SHP77 treated with DMSO at 0.1 percent for 48 hours (cell line): ENCODE measurements at places on chromosomes 7 and 10.
A peak's percentile ranks its signal among the peaks of the same experiment; 100 is the strongest.

DNA sequence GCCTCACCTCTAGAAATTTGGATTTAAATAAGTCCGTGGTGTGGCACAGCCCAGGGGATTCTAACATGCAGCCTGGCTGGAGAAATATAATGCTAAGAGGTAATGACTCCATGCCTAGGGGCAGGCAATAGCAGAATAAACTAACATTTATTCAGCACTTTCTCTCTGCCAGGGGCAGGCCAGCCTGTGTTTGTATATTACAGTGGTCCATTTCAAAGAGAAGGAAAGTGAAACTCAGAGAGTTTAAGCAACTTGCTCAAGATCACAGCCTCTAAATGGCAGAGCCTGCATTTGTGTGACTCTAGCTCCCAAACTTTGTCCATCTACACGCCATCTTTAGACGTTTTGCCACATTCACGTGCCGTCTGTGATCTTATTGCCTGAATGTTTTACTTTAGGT lies 6.7 kb upstream of the LRRC18 start:
- no peak for DNase-seq

DNA sequence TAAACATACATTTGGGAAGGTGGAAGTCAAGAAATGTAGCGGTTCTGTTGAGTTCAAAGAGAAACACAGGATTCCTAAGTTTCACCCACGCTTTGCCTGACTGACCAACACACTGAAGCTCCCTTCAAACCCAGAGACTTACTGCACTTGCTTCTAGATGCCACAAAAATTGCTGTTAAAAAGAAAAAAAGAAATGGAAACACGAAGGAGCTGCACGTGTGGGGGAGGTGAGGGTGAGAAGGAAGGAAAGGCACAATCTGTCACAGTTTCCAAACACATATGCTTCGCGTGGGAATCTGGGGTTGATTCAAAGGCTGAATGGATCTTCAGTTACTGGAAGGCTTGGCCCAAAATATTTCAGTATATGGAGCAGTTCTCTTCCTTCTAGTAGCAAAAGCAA lies 495.6 kb downstream of the DNAJB6 start:
- no peak for DNase-seq

- DNase-seq = no peak
Observed at GRCh38 chr7:139059905-139060304, 24.1 kb upstream of the ZC3HAV1L start.

DNA sequence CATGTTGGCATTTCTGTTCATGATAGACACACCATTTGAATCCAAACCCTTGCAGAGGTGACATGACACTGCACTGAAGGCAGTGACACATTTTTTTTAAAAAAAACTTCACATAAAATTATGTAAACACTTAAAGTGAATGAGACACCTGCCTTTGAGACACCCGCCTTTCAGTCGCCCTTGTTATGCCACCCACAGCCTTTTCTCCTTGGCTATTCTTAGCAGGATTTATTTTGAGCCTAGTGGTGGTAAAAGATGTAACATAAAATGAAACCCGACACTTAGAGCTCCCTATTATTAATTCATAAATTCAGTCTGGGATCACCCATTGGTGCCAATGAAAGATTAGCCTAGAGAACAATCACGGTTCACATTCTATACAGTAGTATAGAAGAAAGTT lies 161.3 kb downstream of the DYNC1I1 start:
- DNase-seq = peak; percentile 84

DNA sequence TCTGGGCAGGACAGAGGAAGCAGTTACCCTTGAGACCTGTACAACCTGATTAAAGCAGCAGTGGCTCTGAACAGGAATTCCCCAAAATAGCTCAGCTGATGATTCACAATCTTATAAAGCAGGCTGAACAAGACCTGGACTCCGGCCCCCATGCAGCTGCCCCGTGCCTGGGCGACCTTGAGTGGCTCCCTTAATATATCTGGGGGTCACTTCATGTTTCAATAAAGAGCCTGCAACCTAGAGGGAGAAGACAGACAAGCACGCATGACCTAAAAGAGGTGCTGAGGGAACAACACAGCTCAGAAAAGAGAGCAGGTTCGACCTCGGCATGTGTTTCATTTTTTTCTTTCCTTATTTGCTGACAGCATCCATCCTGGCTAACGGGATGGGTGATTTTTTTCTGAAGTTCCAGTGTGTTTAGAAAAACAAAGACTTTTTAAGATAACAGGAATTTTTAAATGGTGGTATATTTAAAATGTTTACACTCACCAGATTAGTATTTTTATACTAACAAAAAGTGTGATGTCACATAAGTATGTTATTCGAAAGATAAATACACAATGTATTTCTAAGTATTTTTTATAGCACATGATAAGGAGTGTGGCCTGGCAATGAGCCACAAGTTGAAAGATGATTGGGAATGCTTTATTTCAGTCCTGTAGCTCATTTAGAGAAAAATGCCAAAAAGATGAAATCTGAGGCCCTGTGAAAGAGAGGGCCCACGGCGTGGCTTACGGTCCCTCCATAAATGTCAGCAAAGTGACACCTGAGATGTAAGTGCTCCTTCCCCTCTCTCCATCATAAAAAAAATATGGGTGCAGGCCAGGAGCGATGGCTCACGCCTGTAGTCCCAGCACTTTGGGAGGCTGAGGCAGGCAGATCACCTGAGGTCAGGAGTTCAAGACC lies 161.3 kb downstream of the SLIT1 start:
- no peak for DNase-seq

DNA sequence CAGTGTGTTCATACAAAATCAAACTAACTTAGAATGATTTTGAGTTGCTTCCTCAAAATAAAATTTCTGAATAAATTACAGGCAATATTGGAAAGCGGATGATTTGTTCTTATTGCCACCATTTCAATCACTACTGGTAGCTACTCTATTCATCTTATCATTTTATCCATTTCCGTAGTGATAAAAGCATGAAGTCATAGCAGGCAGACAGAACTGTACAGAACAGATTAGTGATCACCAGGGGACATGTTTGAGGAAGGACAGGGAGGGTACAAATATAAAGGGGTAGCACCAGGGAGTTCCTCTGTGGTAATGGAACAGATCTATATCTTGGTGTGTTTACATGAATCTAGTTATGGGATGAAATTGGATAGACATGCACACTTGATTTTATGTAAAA lies 138.5 kb downstream of the WNT2 start:
- DNase-seq = no peak

DNA sequence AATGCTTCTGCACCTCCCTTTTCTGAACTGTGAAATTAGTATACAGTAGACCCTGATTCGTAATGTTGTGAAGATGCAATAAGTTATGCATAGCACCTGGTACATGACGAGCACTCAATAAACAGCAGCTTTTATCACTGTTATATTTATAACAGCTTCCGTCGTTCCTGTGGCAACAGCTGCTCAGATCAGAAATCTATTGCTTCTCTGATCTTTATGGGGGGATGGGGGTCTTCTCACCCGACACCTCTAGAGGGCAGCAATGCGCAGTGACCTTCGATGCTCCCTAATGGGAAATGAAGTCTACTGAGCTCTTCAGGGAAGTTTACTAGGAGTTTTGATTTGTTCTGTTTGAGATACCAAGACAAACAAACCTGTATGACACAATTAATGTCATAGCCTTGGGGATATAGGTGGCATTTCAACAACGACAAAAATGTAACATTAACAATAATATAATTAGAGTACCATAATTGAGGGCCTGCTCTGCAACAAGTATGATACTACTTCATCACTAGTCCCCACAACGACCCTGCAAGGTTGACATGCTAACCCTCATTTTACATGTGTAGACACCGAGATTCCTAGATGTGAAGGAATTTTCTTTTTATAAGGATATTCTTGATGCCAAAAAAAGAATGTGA lies 289.6 kb downstream of the SFMBT2 start:
- DNase-seq = peak; percentile 16

DNA sequence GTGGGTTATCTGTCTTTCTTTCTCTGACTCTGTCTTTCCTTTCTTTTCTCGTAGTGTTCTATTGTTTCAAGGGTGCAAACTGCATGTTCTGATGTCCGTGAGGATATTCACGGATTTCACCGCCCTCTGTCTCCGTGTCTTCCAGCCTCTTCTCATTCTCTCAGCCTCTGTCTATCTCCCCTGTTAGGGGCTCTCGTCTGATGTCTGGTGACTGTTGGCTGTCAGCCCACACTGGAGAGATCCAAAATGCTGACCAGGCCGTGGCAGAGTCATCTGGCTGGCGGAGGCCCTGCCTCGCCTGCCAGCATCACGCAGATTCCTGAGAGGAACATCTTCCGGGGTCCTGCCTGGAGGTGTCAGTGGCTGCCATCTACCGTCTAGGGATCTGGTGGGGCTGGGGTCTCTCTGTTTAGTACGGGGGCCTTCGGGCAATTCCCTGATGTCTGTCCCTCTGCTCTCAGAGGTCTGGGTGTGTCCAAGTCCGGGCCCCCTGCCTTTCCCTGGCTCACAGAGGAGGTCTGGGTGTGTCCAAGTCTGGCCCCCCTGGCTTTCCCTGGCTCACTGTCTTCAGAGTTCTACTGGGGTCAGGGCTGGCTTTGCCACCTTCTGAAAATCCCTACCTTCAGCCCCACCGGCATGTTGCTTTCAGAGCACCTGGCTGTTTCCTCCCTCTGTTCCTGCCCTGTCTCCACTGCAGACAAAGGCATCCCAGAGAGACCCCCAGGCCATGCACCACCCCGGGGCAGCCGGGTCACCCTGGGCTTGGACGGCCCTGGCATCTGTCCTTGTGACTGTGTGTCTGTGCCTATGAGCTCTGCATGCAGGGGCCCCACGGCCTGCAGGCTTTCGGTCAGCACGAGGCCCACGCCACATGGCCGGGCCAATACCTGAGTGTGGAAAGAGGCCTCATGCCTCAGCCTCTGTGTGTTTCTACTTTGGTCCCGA lies 14.0 kb upstream of the SCART1 start:
- DNase-seq = no peak

GRCh38 chr7:112307506-112307905 lies 101.0 kb downstream of the ZNF277 start:
- DNase-seq = no peak

- DNase-seq = no peak
Observed at GRCh38 chr7:70881167-70881847, 250.6 kb upstream of the GALNT17 start.

- no peak for DNase-seq
Observed at GRCh38 chr7:55086413-55087201, 67.8 kb downstream of the EGFR start.

GRCh38 chr7:66894463-66895080 lies 26.5 kb upstream of the TMEM248 start:
- no peak for DNase-seq

GRCh38 chr10:90051053-90051452 lies 349.7 kb downstream of the KIF20B start:
- no peak for DNase-seq

GRCh38 chr7:12403287-12404181 lies at the start of gene VWDE:
Gene VWDE, minus strand, starts transcription at chr7:12403865. Its CDS starts 149 bp downstream, at chr7:12403716.
- DNase-seq = peak; percentile 95

DNA sequence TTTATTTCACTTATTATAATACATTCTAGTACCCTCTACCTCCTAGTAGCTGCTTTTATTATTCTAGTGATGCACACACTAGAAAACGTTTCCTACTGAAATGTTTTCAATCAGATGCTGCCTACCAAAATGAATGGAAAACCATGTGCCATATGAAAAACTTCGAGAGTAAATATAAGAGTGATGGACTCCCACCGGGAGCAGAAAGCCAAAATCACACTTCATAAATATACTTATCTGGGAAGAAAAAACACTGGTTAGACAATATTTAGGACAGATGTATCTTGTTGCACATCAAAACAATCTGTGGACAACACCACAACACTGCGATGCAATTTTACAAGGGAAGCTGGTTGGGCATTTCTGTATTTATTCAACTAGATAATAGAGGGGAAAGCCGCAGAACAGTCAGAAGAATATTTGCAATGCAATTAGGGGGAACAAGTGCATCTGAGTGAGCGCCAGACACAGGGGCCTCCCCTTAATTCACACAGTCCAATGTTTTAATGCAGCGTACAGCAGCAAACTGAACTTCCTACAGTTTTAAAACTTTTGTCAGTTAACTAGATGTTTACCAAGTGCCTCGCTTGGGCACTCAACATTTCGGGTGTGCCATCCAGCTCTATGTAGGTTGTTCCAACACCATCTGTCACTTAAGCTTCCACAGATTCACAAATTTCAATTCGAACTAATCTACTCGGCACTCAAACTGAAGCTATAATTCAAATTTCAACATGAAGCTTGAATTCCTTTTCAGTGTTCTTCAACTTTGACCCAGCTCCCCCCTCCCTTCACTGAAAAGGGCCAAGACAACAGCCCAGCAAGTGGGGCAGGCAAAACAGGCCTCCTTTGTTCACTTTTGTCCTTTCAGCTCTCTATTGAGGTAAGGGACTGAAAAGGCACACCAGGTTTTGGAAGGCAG lies 7.4 kb downstream of the NRCAM start:
- no peak for DNase-seq

GRCh38 chr10:28403090-28403489 lies 100.2 kb upstream of the MPP7 start:
- no peak for DNase-seq

GRCh38 chr10:99698504-99699080 lies 33.3 kb downstream of the COX15 start:
- DNase-seq = no peak

- DNase-seq = no peak
Observed at GRCh38 chr7:142956951-142957623, 5.1 kb downstream of the KEL start.

DNA sequence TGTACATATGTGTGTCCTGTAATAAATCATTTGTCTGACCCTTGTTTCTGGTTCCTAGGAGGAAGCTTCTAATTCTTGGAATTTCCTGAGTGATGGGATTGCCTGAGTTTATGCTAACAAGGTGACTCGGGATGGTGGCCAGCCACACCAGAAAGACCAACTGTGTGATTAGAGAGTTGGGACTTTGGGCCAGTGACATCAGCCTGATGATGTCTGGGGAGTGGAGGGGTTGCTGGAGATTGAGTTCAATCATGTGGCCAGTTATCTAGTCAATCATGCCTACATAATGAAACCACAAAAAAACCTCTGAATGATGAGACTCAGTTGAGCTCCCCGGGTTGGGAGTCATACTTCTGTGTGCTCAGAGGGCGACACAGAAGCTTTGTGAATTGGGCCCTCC lies 23.5 kb upstream of the CARD11 start:
- DNase-seq = no peak

GRCh38 chr7:144957998-144958397 lies 122.1 kb upstream of the TPK1 start:
- no peak for DNase-seq

DNA sequence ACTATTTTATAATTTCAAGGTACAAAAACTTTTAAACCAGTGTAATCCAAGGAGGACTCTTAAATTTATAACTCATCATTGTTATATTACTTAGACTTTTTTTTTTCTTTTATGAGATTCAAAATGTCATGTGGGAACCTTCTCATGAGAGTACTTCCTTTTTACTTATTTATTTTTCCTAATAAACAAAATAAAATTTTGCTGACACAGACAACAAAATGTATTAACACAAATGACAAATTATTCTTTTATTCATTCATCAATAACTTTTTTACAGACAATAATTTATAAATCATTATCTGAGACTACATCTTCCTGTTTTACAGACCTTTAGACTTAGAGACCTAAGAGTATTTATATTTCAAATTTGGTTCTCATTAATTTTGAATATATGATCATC lies 706.2 kb downstream of the SUGCT start:
- DNase-seq = no peak
